ENCODE measurements at places on chromosomes 2 and 18.

- no peak for DNase-seq
Observed at GRCh38 chr2:108935271-108935741, 53.7 kb downstream of the EDAR start.

GRCh38 chr2:39851651-39852110 lies 72.6 kb upstream of the THUMPD2 start:
- peak; percentile 5 for DNase-seq

DNA sequence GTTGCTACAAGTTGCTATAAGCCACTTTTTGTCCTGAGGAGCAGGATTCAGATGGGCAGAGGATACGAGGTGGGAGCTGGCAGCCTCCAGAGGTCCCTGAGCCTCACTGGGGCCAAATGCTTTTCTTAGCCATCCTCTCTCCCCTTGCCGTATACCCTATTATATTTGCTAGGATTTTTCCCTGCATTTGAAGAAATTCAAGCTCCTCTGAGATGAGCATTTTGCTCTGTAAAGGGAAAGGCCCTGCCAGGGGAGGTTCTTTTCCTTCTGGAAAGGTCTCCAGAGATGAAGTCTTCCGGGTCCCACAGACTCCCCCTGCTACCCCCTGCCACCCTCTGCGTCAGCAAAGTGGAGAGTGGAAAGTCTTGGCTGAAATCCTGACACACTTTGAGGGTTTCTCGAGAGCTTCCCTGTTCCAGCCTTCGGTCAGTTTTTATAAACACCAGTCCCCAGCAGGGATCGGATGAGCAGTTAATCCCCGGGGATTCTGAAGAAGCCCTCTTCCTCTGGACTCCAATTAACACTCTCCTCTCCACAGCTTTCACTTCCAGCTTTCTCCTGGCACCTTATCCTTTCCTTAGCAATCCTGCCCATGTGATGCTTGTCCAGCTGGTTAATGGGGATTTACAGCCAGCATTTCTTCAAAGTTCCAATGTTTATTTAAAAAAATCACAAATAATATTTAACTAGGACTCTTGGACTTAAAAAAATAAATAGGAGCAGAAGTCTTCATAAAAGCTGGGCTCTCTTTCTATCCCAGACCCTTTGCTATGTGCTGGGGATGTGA lies 13.1 kb downstream of the CYRIA start:
- DNase-seq, result no peak

DNA sequence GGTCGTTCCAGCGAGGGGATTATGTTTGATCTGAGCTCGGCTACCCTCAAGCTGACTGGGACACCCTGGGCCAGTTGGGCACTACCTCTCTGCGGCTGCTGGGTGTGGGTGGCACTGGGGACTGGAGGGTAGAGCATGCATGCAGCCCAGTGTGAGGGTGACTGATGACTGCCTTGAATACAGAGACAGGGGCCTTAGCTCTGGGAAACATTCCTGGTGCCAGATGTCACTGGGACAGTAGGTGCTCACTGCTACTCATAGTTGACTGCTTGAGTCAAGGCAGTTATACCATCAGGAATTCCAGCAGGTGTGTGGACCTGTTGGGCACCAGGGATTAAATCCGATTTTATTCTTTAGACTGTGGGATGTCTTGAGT lies 33.6 kb upstream of the ATP6V1B1 start:
- no peak for DNase-seq

DNA sequence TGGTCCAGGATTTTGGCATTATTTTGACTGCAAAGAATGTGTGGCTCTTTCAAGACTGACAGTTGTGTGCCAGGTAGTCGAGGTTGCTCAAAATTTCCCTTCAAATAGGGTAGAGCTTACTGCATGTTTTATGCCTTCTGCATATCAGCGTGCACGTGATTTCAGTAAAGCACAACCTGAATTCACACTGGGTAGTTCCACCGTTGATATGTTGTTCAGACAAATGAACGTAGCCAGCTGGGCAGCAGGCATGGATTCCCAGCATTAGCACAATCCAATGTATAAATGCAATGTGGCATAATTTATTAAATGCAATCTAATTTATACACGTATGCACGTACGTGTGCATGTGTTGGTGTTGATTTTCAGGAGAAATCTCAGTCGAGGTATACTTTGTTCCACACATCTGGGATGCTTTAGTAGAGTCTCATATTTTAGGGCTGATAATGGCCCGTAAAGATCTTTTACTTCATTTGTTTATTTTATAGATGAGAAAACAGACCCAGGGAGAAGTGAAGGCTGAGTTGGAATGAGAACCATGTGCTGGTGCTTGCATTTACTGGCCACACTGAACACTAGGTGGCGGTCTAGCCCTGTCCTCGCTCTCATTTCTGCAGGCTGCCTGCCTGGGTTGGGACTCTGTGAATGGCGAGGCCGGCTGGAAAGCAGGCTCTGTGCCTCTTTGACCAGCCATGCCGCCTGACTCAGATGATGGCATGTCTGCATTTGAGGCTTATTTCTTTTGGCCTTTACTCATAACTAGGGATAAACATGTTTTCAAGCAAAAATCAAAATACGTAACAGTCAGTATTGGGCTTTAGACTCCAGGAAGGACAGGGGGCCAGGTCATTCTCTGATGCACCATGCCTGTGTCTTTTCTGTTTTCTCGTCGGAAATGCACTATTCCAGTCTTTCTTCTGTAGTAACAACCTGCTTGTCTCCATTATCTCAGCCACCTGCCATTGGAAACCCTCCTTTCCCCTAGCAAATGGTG lies 120.4 kb downstream of the RNF144A start:
- DNase-seq, result peak; percentile 80

GRCh38 chr2:224608104-224608503 lies 22.9 kb upstream of the CUL3 start:
- DNase-seq, result no peak

DNA sequence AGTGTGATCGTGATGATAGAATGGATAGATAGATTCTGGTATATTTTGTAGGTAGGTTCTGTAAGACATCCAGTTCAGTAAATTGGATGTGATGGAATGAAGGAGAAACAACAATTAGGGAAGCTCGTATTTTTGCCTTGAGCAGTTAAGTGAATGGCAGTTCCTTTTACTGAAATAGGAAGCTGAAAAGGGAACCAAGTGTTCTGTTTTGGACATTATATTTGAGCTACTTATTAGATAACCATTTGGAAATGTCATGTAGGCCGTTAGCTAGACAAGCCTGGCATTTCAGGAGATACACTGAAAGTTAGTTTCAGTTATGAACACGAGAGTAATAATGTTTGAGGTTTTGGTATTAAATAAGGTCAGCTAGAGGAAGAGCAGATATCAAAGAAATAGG lies 41.5 kb downstream of the MARCHF7 start:
- peak; percentile 65 for DNase-seq

- peak; percentile 50 for DNase-seq
Observed at GRCh38 chr18:76450452-76451395, 44.3 kb downstream of the ZNF516 start.

DNA sequence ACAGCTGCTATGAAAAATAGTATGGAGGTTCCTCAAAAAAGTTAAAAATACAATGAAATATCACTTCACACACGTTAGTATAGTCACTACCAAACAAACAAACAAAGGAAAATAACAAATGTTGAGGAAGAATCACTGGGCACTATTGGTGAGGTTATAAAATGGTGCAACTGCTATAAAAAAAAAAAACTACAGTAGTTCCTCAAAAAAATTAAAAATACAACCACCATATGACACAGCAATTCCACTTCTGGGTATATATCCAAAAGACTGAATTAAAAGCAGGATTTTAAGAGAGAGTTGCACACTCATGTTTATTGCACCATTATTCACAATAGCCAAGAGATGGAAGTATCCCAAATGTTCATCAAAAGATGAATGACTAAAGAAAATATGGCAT lies 80.9 kb upstream of the POU3F3 start:
- DNase-seq, result no peak

GRCh38 chr2:32464431-32464830 lies 107.6 kb downstream of the BIRC6 start:
- no peak for DNase-seq

GRCh38 chr2:3326871-3327270 lies 50.7 kb downstream of the EIPR1 start:
- DNase-seq, result no peak

- no peak for DNase-seq
Observed at GRCh38 chr2:16068552-16068940, 128.2 kb downstream of the MYCN start.

GRCh38 chr2:47519147-47519537 lies 116.2 kb downstream of the MSH2 start:
- DNase-seq, result no peak

GRCh38 chr2:26606847-26607190 lies 34.3 kb downstream of the CIB4 start:
- DNase-seq, result no peak

DNA sequence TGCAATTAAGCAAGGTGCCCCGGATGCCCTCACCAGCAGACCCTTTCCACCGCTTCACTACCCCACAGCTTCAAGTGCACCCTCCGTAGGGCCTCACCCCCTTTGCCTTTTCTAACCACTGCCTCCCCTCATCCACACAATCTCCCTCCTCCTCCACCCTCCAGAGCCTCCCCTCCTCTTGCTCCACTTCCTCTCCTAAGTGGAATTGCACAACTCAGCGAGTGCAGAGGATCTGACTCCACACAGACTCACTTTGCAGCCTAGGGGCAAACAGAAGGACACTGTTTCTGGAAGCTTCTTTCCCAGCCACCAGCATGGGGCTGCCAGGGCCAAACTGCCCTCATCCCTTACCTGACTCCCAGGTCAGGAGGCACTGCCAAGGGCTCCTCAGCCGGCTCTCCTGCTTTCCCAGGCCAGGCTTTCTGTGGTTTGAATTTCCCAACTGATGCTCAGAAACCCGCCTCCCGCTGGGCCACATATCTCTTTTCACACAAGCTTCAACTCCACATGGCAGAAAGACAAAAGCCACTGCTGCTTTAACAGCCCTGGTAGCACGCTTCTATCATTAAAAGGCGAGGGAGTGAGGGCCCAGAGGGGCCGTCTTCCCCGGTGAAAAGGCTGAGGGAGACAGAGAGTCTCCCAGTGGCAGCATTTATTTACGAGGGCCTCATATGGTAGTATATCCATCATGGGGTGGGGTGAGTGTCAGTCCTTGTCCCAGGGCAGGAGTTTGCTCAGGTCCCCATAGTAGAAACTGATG lies 74.7 kb upstream of the MGAT4A start:
- peak; percentile 86 for DNase-seq

GRCh38 chr2:11235583-11235982 lies 80.3 kb downstream of the SLC66A3 start:
- DNase-seq, result no peak

DNA sequence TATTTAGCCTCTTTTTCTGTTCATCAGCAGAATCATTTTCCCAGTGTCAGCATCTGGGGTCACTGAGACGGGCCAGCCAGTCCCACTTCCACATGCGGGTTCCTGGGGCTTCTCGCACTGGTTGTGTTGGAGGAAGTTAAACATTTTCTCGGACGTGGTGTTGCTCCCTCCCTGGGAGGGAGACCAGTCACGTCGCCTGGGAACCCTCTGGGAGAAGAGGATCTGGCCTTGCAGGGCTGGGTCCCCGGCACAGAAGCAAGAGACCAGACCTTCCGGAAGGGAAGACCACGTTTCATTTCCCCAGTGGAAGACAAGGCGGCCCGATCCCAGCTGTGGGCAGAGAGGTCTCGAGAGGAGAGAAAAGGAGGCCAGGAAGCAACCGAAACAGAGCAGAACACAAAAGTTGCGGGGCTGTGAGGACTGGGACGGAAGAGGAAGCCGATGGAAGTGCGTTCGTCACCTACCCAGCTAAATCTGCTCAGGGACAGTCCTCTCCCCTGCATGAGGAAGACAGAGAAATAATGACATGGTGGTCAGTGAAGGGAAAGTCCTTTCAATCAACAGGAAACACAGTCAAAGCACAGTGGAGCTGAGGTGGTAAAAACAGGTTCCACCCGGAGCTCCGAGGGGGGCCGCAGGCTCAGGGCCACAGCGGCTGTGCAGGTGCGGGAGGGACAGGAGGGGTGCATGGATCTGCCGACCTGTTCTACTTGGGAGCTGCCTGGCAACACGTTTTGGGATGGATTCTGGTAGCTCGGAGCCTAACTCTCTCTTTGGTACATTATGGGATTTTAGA lies 144.4 kb downstream of the MBP start:
- peak; percentile 63 for DNase-seq

- DNase-seq, result no peak
Observed at GRCh38 chr2:196389670-196390069, 218.3 kb upstream of the STK17B start.

DNA sequence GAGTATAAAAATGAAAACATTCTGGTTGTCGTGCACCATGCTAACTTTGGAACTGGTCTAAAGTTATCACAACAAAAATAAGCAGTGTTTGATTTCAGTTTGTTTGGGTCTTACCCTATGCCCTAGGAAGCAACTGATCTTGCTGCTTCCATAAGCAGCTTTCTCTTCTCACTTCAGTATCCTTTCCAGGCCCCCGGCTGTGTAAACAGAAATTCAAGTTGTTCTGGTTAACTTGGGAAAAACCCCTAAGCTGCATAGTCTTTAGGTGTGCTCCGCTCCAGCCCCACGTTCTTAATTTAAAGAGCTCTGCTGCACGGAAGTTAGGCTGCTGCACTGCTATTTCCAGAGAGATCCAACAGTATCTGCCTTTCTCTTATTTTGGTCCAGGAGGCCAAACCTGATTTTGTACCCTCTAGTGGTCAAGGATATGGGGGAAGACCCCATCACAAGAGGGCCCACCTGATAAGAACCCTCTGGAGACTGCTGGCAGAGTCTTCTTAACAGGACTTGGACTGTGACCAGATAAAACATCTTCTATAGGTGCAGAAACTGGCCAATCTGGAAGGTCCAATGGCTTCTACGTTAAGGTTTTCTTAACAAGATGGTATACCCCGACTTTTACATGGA lies 69.1 kb downstream of the FEZ2 start:
- DNase-seq, result no peak

- DNase-seq, result no peak
Observed at GRCh38 chr2:20351555-20352229, 1.0 kb upstream of the PUM2 start.

DNA sequence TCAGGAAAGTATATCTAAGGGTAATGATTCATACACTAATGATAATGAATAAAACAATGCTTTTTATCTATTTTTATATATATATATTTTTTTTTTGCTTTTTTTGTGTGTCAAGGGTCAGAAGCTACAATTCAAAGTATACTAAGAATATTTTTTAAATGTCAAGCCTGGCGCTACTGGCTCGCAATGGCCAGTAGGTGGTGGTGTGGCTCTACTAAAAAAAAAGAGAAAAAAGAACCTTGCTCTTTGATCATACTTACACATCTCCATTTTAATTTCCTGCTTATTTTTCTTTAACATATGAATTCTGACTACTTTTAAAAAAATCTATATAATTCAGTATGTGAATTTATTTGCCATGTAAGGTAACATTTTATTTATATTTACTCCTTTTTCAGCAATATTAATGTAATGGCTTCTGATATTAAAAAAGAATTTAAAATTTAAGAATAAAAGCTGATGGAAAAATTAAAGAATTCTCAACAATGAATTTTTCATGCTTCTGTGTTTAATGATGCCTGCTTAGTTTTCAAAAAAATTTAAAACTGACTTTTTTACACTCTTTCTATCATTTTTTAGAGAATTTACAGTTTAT lies 232.9 kb downstream of the GULP1 start:
- peak; percentile 54 for DNase-seq

GRCh38 chr2:83584672-83585071 lies 874.4 kb downstream of the SUCLG1 start:
- no peak for DNase-seq

Measured in inflammatory macrophage (primary cell).